Gastroesophageal sphincter (tissue), 4 donors: ENCODE measurements at places on chromosomes 5 and 9. TPM values are rescaled to one million over a fixed set of nuclear protein-coding genes. Genes with fewer than 3 reads are reported as not detected.
A peak's percentile ranks its signal among the peaks of the same experiment; 100 is the strongest.

GRCh38 chr9:124835026-124835557, 18.2 kb upstream of the WDR38 start:
- peak; percentile 58 for ATAC-seq

GRCh38 chr5:146766013-146766412, 112.5 kb downstream of the PPP2R2B start:
- no peak for ATAC-seq

GRCh38 chr9:10562581-10563343, 50.0 kb downstream of the PTPRD start:
- no peak for ATAC-seq

- peak; percentile 77 for ATAC-seq
Measured at GRCh38 chr9:96116275-96117064, 185.5 kb downstream of the HSD17B3 start.

- peak; percentile 50 for ATAC-seq
Measured at GRCh38 chr5:98309785-98310598, 463.5 kb upstream of the RGMB start.

GRCh38 chr5:169288066-169288930, 12.6 kb downstream of the SLIT3 start:
- ATAC-seq, result no peak

- ATAC-seq, result no peak
Measured at GRCh38 chr5:133947431-133947841, 21.0 kb downstream of the C5orf15 start.

DNA sequence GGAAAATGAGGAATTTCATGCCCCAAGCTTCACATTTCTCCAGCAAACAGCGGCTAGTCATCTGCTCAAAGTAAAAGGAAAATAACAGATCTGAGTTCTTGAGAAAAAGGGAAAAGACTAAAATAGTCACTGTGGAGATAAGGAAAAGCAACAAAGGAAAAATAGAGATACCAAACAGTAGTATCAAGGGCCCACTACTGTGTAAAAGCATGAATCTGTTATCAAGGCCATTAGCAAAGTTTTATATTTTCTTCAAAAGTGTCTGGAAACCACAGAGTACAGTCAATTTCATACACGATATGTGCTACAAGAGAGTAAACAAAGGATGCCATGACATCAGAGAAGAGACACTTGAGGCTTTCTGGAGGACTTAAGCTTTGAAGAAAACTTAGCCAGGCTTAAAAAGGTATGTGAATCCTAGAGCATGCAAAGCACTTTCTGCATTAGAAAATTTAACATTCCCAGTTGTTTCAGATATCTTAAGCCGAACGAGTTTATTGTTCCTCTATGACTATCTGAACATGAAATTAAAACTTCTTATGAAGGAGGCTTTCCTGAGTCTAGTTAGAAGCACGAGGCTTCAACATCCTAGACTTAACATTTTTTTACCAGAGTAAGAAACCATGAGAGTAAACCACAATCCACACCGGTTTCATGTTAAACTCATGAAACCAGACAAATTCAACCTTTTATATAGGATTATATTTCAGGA, 1.2 kb downstream of the TTC33 start:
- ATAC-seq, result no peak

GRCh38 chr5:73218552-73219171, 45.7 kb downstream of the TMEM174 start:
- ATAC-seq, result no peak

- no peak for ATAC-seq
Measured at GRCh38 chr5:109714592-109714991, 24.9 kb downstream of the MAN2A1 start.

The PCDHA1 gene
- total RNA-seq, result not detected

The MEGF9 gene
- 21.8 TPM for total RNA-seq

The IL4 gene
- total RNA-seq, result not detected

The IL13 gene
- not detected for total RNA-seq

The CTXN3 gene
- not detected for total RNA-seq
